ENCODE measurements at places on chromosomes 6 and 20. TPM values are rescaled to one million over a fixed set of nuclear protein-coding genes. Genes with fewer than 3 reads are reported as not detected.

Gene C20orf144
- not detected for total RNA-seq

Gene EIF6
- total RNA-seq, result 244 TPM

Gene EPM2A
- 7.9 TPM for total RNA-seq

Gene TAGAP
- total RNA-seq, result not detected

Gene EFCAB8
- under 0.01 TPM for total RNA-seq

Gene TRPC4AP
- 94.4 TPM for total RNA-seq

Gene ASIP
- not detected for total RNA-seq

Gene HDGFL1
- not detected for total RNA-seq

Gene PTCRA
- total RNA-seq, result not detected

Gene CYP24A1
- not detected for total RNA-seq

Gene TNNC2
- total RNA-seq, result not detected

Gene DZANK1
- total RNA-seq, result 1.5 TPM

Gene SLC22A7
- not detected for total RNA-seq

Gene TINAG
- 0.16 TPM for total RNA-seq

Gene HSPA1L
- 0.76 TPM for total RNA-seq

Gene HEBP2
- total RNA-seq, result 18.6 TPM

Gene TRIM38
- total RNA-seq, result 2.4 TPM

Gene SPATS1
- total RNA-seq, result not detected

Gene HS3ST5
- total RNA-seq, result not detected

Gene CDC25B
- total RNA-seq, result 54.3 TPM

Gene BPHL
- total RNA-seq, result 14.3 TPM

Gene KDM1B
- 13.7 TPM for total RNA-seq

Gene FILIP1
- 0.13 TPM for total RNA-seq

Gene CD109
- total RNA-seq, result 20.8 TPM

Gene SLC2A10
- total RNA-seq, result 18.4 TPM

Gene LRP11
- 27.8 TPM for total RNA-seq

Gene GRM4
- total RNA-seq, result 0.89 TPM

Gene WFDC11
- total RNA-seq, result not detected

Gene HRH3
- not detected for total RNA-seq

Gene SCUBE3
- total RNA-seq, result 2.3 TPM

Gene DACT2
- total RNA-seq, result under 0.01 TPM

Gene TRDN
- not detected for total RNA-seq

Gene GTSF1L
- not detected for total RNA-seq

Gene CTAGE9
- total RNA-seq, result not detected

Gene SLC13A3
- total RNA-seq, result 2.4 TPM

Gene PNLDC1
- not detected for total RNA-seq

Measured in mesangial cell (primary cell).